ENCODE measurements at places on chromosomes 7 and 10. TPM values are rescaled to one million over a fixed set of nuclear protein-coding genes. Genes with fewer than 3 reads are reported as not detected.

GRCh38 chr10:16742165-16742960 lies 74.9 kb downstream of the RSU1 start:
- no peak for DNase-seq

GRCh38 chr7:149731207-149731955 lies 42.0 kb downstream of the ZNF467 start:
- DNase-seq = no peak

DNA sequence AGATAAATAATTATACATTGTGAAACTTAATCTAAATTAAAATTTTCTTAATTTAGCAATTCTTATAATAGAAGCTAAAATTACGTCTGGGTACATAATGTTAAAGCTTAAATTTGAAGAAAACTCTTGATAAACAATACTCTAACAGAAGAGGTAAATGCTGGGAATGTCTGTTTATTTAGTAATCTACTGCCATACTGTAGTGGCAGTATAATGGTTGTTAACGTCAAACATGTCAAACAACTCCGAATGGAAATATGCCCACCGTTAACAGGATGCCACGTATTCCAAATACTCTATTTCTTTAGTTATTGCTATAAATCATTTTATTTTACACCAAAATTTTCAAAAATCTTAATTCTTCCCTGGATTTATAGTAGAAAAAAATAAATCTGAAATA lies 40.0 kb upstream of the PTPN12 start:
- DNase-seq = no peak

DNA sequence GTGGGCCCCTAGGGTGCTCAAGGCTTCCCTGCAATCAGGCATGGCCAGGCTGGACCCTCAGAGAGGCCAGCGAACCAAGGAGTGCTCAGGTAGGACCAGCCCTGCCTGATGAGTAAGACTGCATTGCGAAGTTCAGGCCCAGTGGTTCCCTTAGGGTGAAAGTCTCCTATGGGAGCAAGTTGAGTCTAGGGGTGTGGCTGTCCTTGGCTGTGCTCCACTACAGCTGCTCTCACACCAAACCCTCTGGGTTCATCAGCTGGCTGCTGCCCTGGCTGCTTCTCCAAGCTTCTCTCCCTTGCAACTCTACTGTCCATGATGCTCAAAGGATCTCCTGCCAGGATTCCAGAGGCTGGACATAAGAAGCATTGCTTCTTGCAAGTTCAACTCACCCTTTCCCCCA lies 18.7 kb downstream of the FAM25A start:
- peak; percentile 15 for DNase-seq

GRCh38 chr10:119351189-119351588 lies 143.8 kb downstream of the GRK5 start:
- DNase-seq = no peak

The CDH23 gene
- not detected for total RNA-seq

The EEF1AKMT2 gene
- 19.6 TPM for total RNA-seq

Data from PC-3 (cell line).